ENCODE measurements at places on chromosomes 1 and 21.

- no peak for DNase-seq
Measured at GRCh38 chr1:3012456-3013291, 8.6 kb upstream of the ACTRT2 start.

DNA sequence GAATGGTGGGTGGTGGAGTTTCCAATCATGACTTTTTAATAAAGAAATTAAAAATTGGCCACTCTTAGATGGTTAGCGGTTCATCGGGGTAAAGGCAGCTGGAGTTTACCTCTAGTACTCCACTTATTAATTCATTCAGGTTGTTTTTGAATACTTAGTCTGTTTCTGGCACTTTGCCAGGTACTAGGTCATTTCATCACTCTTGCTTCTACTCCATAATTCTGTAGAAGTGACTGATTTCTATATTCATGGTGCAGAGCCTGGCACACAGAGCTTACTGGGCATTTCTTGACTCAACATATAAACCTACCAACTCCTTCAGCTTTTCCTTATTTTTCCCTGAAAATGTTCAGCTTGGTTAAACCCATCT lies 31.5 kb downstream of the FOXD2 start:
- no peak for DNase-seq

GRCh38 chr1:224671076-224671475 lies 55.0 kb downstream of the CNIH3 start:
- DNase-seq, result no peak

- no peak for DNase-seq
Measured at GRCh38 chr1:170530972-170531757, 801 bp upstream of the GORAB start.

GRCh38 chr1:64515427-64515826 lies 45.5 kb downstream of the CACHD1 start:
- DNase-seq, result no peak

DNA sequence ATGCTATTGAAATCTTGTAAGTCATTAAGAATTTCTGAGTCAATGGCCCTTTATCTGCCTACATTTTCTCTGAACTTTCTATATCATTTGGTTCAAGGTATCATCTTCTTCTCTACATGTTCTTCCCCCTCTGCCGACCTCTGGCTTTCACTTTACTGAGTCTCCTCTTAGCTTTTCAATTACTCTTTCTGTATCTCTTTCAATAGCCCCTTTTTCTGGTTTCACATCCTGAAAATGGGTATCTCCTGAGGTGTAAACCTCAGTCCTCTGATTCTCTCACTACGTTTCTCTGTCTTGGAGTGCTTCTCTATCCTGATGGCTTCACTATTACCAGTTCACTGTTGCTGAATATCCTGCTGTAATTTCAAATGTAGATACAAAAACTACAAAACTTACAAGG lies 98.9 kb downstream of the LYST start:
- DNase-seq, result no peak

DNA sequence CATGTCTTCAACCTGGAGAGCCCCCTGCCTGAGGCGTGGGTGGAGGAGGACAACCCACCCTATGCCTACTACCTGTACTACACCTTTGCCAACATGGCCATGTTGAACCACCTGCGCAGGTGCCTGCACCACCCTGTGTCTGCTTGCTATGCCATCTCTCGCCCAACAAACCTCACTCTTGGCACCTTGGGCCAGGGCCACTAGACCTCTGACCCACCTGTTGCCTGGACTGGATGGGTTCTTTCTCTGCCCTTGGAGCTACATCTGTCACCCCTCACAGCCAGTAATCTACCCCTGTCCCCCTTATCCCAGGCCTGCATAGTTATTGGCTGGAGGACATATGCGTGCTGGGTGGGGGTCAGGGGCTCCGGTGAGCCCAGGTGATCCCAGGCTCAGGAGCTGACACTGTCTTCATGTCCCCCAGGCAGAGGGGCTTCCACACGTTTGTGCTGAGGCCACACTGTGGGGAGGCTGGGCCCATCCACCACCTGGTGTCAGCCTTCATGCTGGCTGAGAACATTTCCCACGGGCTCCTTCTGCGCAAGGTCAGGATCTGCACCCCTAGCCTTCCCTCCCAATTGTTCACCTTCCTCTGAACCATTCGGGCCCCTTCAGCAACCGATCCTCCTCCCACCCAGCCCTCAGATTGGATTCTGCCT lies 9.9 kb downstream of the AMPD2 start:
- DNase-seq, result no peak

DNA sequence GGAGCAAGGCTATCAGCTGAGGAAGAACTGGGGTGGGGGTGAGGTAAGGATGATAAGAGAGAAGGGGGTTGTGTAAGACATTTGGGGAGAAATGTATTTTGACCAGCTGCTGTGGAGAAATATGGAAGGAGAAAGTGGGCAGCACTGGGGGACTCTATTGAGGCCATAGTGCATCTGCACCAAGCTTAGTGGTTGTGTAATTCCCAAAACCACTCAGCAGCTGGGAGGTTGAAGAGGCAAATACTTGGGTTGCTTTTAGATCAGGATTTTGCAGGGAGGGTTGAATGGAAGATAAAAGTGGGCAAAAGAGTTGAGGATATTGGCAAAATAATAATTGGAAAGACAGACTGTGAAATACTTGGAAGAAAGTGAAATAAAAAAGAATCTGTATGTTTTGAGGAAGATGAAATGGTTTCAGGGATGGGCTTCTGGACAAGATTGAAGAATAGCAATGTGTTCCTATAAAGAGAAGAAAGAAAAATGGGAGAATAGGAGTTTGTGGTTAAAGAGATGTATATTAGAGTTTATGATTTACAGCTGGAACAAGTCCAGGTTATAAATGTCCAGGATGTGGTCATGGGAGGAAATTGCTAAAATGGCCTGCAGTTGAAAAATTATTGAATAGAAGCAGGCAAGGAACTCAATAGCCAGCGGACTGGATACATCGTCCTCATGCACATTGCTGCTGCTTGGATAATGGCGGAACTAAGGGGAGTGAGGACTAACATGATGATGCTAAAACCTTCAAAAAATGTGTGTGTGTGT lies 162.7 kb downstream of the DNM3 start:
- no peak for DNase-seq

DNA sequence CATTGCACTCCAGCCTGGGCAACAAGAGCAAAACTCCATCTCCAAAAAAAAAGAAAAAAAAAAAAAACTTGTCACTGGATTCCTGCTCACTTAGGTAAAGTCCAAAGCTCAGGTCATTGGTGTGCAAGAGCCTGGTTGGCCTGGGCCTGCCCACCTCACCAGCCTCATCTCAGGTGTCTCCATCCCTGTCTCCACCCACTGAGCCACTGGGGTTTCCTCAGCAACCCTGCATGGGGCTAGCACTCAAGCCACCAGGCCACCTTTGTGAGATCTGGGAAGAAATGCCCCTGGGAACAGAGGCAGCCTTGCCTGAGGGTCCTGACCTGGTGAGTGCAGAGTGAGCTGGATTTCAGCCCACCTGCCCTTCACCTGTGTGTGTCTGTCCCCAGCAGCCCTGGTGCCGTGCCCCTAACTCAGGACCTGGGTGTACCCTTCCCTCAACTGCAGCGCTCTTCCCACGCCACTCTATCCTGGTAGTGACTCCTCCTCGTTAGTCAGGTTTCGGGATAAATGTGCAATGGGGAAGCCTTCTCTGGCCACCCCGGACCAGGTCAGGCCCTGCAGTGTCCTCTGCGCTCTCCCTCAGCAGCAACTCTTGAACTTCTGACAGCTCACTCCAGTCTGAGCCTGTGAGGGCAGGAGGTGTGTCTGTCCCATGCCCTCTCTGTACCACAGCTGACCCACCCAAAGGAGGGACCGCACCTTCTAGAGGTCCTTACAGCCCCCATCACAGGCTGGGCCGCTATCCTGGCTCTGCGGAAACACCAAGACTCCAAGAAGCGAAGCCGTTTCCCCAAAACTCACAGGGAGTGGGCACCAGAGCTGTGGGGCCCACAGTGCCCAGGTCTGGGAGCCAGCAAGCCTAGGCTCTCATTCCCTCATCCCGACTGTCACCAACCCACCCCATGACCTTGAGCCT lies 3.3 kb downstream of the PDZK1IP1 start:
- DNase-seq, result no peak

GRCh38 chr1:92872719-92873118 lies 40.9 kb downstream of the RPL5 start:
- no peak for DNase-seq

DNA sequence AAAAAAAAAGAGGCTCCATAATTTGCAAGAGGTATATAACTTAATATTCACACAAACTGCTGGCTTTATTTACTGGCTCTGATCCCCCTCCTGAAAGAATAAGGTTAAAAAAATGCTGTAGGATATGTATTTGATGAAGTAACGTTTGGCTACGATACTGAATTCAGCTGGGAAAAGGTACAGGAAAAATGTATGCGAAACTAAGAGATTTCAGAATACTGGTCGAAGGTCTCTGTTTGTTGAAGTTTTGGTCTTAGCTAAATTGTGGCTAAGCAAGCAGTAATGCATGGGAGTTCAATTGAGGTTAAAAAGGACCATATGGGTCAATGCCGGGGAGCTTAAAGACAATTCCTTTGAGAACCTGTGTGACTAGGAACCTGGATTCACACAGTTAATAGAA lies 355.5 kb upstream of the NCAM2 start:
- DNase-seq, result no peak

GRCh38 chr1:65486613-65487012 lies 66.1 kb downstream of the LEPR start:
- DNase-seq, result no peak

DNA sequence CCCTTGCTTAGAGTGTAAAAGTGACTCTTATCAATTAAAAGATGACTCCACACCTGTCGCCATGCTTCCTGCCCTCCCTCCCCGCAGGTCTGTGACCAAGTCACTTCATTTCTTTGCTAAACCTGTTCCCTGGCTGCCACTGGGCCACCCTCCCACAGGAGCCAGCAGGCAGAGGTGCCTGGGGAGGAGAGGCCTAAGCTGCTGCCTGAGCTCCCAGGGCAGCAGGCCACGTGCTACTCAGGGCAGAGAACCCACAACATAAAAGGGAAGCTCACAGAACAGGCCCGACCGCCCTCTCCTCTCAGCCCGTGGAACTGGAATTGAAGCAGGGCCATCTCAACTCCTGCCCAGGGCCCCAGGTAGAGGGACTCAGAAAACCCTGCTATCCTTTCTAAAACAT lies 4.9 kb downstream of the C1orf198 start:
- no peak for DNase-seq

GRCh38 chr1:238063454-238063853 lies 172.7 kb upstream of the ZP4 start:
- DNase-seq, result no peak

DNA sequence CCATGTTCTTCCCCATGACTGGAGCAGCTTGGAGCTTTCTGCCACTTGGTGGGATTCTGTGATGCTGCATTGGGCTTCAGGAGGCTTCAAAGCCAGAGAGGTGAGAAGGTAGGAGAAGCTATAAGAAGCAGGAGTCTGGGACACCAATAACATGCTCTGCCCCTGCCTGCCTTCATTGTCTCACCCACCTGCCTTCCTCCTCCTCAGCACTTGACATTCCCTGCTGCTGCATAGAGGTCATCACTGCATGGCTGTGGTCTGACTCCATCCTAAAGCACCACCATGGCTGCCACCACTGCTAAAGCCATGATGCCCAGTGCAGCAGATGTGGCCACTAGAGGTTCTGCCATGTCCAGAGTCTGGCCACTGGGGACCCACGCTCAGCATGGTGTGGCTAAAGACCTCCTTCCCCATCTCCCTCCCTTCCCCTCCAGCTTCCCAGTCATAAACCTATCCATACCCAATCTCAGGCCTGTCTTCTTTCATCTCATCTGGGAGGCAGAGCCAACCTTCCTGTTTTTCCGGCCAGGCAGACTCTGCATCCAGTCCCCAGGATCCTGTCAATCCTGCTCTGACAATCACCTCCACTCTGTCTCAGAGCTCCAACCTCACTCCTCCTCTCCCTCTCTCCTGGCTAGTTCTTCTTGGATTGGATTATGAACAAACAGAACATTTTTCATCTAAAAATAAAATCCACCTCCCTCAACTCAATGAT lies 285.1 kb upstream of the POU3F1 start:
- no peak for DNase-seq
